Left ventricle myocardium superior (tissue), 1 donor: ENCODE measurements at places on chromosomes 2 and 18.

DNA sequence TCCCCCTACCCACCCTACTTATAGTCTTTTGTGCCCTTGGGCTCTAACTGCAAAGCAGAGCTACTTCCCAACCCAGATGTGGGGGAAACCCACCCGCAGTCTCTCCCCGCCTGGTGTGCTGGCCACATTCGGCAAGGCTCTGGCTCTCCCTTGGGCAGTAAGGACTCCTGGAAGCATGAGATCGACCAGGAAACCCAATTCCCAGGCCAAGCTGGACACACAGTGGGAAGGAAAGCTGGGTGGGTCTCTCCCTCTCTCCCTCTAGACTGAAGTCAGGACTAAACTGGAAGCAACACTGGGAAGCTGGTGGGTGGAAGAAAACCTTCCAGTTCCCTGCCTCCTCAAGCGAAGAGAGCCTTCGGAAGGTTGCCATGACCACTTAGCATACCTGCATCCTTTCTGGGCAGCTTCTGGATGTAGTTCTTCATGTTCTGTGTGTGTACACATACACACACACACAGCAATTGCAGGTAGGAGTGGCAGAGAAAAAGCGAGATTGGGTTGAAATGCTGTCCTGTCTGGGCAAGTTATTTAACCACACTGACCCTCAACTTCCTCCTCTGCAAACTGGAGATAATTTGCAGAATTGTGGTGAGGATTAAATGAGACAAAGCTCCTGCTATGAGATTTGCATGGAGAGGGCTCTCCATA, 33.9 kb downstream of the ZBTB7C start:
- DNase-seq: no peak

- no peak for DNase-seq
Observed at GRCh38 chr2:120350801-120351320, 4.9 kb downstream of the INHBB start.

DNA sequence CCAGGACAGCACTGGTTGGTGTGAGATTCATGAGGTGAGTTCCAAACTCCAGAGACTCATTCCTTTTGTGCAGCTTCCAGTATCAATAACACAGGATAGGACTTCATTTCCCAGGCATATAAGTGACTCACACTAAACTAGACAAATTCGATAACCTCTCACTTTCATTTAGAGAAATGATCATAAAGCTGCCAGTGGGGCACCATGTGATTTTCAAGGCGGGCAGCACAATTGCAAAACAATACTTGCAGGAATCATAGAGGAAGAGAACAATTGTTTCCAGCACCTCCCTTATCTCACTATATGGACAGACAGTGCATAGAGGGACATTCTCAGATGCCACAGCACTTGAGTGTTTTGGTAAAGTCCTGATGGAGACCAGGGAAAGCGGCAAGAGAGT, 31.3 kb upstream of the DNAH7 start:
- DNase-seq: no peak

DNA sequence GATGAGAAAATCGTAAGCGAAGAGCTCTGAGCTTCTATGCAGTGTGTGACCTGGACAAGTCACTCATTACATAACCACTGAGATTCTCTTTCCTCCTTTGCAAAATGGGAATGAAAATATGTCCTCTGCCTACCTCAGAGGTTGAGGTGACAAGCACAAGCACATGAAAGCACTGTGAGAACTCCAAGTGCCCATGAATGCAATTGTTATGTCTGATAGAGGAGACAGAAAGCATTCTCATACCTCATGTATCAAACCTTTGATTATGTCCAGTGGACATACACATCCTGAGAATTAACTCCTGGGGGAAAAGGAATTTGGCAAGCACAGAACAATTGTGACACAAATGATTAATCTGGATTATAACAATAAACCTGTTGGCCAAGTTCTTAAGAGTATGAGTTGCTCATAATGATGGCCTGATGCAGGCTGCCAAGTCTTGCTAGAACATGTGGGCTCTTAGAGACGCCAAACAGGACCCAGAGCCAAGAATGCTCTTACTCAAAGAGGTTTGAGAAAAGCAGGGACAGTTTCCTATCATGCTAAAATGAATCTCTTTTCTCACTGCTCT, 8.5 kb upstream of the RMDN2 start:
- peak; percentile 56 for DNase-seq
